Activated CD8-positive, alpha-beta memory T cell treated with anti-CD3 and anti-CD28 coated beads for 1 hour (primary cell): ENCODE measurements at places on chromosomes 5 and 9.

DNA sequence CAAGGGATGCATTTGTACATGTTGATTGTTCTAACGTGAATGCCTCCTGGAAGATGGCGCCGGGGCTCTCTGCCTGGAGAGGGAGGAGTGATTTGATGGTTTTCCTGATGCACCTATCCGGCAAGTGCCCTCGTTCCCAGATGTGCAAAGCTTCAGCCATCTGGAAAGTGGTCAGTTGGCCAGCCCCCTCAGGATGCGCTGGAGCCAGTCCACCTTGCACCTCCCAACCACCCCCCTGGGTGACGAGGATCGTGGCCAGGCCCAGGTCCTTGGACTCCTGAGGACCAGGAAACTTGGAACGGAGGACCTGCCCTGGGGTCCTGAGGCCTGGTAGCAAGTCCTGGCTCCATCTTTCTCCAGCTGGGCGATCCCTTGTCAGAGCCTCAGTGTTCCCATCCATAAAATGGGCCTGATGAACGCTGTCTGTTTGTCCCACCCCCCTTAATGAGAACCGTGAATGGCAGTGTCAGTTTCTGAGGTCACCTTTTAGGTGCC lies 23.6 kb upstream of the RNU6ATAC start:
- no peak for DNase-seq

DNA sequence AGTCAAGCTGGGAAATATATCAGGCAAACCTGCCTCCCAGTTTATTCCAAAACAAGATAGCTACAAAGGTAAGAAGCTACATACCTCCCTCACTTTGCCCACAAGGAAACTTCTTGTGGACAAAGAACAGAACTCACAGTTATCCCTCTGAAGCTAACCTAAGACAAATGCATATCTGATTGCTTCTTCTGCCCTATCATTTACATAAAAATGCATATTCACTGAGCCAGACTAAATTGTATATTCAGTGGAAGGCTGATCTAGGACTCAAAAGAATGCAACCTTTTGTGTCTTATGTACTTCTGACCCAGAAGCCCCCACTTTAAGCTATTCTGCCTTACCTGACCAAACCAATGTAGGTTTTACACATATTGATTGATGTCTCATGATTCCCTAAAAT lies 276.8 kb downstream of the HTR1A start:
- no peak for DNase-seq

GRCh38 chr9:84339962-84340361 lies 596 bp downstream of the SLC28A3 start:
- no peak for DNase-seq

DNA sequence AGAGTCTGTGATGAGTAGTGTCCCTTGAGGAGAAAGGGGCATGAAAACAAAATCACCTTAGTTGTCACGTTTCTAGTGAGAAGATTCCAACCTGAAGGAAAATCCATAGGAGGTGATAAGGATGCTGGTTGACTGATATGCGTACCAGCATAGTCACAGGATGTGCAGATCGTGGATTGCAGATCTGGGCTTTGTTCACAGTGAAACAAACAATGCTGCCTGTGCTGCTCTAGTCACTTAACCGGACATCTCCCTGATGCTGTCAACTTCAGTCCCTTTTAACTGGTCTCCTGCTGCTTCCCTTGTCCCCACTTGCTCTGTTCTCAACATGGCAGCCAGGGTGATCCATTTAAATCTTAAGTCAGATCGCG lies 89.7 kb downstream of the IQGAP2 start:
- no peak for DNase-seq

- no peak for DNase-seq
These were observed 58.1 kb downstream of the KCNN2 start for GRCh38 chr5:114419959-114420358.

- DNase-seq: no peak
These were observed 106.1 kb downstream of the UBAP2 start for GRCh38 chr9:33942471-33943083.
